Posterior cingulate gyrus (tissue), 11 donors: ENCODE measurements at places on chromosomes 16 and 17.
A peak's percentile ranks its signal among the peaks of the same experiment; 100 is the strongest.

DNA sequence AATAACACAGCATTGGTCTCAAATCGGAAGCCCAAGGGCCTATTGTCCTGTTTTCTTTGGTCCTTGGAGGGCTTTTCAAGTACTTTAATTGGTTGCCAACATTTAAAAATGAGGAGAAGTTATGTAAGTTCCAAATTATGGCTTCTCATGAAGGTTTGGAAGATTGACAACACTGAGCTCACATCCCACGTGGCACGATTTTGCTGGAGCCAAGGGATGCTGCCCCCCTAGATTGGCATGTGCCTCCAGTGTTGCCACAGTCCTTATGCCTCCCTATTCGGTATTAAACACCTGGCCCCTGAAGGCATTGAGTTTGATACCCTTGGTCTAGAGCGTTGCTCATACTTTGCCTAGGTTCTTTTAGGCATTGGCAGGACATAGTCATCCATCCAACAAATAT, 108.0 kb downstream of the ZNF18 start:
- DNase-seq: no peak

GRCh38 chr17:44097110-44097958, 26.1 kb downstream of the HDAC5 start:
- DNase-seq: no peak

GRCh38 chr16:86892509-86892908, 314.2 kb downstream of the FOXL1 start:
- no peak for DNase-seq

GRCh38 chr17:18021372-18021771, 17.6 kb downstream of the ATPAF2 start:
- DNase-seq: no peak

- DNase-seq: no peak
These were observed 227.9 kb downstream of the MAF start for GRCh38 chr16:79372503-79373184.

- no peak for DNase-seq
These were observed 81.9 kb upstream of the TBX2 start for GRCh38 chr17:61317779-61318178.

DNA sequence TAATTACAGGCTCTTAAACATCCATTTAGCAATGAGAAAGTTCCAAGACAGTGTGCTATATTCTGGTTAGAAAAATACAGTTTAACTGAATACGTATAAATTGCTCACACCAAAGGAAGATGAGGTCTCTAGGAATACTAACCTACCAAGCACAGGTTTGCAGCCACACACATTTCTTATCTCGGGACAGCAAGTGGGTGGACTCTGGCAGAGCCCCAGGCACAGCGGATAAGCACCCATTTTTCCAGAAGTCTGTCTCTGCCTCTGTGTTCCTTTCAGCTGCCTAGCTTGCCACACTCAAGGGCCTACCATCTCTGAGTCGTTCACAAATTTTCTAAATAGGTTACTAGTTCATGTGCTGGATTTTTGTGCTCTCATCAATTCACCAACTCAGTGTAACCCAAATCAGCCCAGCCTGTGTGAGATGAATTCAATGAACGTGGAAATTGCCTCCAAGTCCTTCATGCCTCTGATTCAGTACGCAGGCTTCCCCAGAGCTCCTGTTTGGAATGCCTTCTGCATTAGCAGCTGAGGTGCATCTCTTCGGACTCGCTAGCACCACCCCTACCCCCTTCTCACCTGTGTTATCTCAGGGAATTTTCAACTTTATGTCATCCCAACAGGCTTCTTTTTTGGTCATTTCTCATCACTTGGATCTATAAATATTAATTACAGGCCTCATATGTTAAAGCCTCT, 581.0 kb upstream of the CDH11 start:
- no peak for DNase-seq

DNA sequence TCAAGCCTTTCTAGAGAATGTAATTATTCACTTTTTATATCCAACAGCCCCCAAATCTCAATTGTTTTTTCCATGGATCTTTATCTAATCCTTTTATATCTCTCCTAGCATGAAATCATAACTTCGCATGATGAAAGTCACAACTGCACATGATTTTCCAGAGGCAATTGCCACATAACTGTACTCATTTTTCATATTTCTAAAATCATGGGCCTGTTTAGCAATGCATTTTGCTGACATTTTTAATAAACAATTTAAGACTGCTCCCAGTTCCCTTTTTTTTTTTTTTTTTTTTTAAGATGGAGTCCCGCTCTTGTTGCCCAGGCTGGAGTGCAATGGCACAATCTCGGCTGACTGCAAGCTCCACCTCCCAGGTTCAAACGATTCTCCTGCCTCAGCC, 83.5 kb downstream of the VMP1 start:
- DNase-seq: no peak

DNA sequence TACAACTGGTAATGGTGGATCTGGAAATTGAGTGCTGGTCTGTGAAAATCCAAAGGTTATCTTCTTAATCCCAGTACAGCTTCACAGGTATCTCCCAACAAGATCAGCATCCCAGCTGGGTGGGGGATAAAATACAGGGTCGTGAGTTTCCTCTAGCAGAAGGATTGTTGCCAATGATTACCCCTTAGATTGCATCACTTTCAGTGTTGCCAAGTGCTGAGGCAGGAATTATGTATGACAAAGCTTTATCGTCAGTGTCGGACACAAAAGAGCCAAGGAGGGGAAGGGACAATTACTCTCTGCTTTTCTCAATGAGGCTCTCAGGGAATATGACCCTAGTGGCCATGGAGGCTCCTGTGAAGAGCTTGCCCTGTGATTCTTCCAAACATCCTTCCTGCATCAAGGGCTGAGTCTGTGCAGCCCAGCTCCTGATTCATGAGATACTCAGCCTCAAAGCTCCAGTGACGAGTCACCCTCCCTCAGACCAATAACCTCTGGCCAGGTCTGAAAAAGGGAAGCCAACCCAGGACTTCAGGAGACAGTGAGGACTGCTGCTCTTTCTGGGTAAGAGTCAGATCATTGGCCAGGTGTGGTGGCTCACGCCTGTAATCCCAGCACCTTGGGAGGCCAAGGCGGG, 15.0 kb downstream of the OR1F1 start:
- no peak for DNase-seq

DNA sequence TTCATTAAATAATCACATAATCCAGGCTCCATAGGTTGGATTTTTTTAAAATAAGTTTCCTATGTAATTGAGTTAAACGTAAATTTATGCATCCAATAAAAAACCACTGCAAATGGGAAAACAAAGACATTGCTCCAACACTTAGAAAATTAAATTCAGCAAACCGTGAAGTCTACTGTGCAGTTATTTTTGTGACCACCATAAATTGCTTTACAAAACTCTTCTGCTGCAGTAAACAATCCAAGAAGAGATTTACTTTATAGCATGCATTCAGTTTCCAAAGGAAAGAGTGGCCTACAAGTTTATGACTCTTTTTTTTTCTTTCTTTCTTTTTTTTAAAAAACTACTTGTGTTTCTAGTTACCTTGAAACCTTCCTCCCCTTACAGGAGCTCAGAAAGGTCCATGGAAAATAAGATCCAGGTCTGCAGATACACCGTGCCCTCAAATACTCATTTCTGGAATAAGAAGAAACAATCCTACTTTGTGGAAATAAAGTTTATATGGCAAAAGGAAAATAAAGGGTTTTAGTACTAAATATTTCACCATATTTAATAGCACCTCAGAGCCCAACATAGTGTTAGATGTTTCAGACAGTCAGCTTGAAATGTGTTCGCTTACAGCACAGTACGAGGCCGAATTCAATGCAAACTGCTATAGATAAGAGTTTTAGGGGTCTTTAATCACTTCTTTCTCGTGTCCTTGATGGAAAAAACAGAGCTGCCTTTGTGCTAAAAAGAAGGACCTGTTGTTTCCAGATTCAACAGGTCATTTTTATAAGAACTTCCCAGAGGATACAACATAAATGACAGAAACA, 3.2 kb downstream of the HS3ST3A1 start:
- DNase-seq: no peak

- DNase-seq: no peak
These were observed 16.1 kb upstream of the GNA13 start for GRCh38 chr17:65072660-65073071.

DNA sequence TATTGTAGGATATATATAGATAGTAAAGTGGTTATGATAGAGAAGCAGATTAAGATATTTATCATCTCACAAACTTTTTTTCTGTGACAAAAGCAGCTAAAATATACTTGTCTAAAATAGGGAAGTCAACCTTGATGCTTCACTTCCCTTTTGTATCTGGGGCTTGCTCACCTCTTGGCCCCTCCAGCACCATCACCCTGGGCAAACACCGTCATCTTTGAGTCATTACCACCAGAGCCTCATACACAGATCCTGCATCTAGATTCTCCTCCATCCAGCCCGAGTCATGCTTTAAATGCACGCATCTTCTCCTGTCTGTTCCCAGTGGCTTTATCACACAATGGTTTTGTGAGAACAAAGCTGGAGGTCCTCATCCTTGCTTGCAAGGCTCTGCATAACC, 1062.7 kb upstream of the EEF2KMT start:
- no peak for DNase-seq

DNA sequence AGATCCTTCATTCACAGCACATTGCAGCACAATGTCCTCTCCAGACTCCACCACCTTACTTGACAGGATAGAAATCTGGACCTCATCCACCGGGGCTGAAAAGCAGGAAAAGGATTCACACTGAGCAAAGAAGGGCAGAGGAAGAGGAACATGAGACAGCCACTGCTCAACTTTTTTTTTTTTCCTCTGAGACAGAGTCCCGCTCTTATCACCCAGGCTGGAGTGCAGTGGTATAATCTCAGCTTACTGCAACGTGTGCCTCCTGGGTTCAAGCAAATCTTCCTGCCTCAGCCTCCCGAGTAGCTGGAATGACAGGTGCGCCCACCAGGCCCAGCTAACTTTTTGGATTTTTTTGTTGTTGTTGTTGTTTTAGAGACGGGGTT, 34.4 kb downstream of the PECAM1 start:
- no peak for DNase-seq

DNA sequence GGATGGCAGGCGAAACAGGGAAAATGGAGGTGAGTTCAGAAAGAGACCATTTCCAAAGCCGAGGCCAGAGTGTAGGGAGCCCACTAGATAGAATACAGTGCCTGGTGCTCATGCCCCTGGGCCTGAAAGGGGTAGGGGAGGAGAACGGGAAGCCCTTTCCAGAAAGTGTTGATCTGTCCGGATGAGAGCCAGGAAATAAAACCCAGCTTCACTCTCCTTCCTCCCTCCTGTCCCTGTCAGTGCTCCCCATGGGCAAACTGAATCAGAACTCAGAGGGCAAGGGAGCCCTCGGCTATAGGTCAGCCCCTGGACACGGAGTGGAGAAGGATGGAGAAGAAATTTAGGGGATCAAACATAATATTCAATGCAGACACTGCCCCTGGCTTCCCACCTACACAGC, 57.7 kb upstream of the RPL38 start:
- no peak for DNase-seq

GRCh38 chr17:7589891-7590691, at the start of gene SOX15:
Gene SOX15, minus strand, starts transcription at chr17:7590094. Its CDS starts 418 bp downstream, at chr17:7589676.
- no peak for DNase-seq

DNA sequence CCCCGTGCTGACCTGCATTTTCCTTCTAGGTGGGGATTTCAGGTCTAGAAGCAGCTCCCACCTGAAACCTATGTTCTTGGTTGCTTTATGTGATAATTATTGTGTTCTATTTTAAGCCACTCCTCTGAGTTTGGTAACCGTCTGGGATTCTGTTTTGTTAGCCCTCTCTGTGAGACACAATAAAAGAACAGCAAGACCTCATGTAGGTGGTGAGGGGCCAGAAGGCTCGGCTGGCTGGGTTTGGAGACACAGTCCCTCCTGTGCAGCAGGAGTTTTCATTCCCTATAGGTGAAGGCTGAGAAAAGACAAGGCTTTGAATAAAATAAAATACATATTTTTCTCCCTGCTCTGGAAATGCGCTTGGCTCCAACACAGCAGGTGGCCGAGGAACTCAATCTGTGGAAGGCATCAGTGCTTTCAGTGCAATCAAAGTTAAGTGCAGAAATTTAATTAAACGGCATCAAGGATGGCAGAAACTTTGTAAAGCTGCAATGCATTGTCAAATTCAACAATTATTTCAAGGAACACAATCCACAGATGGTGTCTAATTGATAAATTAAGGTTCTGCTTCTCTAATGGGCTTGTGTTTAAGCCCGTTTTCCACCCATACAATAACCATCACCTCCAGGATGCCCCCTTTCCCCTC, 107.8 kb downstream of the MSI2 start:
- DNase-seq: no peak

- no peak for DNase-seq
These were observed 10.0 kb downstream of the CYBC1 start for GRCh38 chr17:82440469-82440981.

GRCh38 chr17:15095935-15096334, 169.2 kb downstream of the PMP22 start:
- no peak for DNase-seq

GRCh38 chr16:86384263-86384649, 126.1 kb upstream of the FOXF1 start:
- peak; percentile 33 for DNase-seq

DNA sequence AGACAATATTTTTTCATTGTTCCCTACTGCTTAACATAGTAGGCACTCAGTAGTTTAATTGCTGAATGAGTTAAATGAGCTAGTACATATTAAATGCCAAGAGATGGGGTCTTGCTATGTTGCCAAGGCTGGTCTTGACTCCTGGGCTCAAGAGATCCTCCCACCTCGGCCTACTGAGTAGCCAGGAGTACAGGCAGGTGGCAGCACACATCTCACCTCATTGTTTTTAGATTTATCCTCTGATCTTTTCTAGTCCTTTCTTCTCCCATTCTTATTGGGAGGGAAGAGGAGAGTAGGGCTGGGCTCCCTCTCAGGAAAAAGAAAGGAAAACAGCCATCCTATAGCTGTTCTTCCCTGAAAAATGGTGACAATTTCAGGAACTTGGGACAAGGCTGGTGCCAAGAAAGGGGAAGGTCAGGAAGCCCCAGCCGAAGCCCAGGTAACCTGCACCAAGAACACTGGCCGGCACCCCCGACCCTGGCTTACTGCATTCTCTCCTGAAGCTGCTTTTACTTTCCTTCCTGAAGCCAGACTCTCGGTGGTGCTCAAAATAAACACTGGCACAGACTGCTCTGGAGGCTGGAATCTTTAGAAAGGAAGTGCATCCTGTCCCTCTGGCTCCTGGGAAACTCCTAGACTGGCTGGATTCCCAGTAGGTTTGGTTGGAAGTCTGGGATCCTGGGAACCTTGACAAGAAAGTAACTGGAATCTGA, 2.7 kb downstream of the TNFAIP1 start:
- peak; percentile 44 for DNase-seq

DNA sequence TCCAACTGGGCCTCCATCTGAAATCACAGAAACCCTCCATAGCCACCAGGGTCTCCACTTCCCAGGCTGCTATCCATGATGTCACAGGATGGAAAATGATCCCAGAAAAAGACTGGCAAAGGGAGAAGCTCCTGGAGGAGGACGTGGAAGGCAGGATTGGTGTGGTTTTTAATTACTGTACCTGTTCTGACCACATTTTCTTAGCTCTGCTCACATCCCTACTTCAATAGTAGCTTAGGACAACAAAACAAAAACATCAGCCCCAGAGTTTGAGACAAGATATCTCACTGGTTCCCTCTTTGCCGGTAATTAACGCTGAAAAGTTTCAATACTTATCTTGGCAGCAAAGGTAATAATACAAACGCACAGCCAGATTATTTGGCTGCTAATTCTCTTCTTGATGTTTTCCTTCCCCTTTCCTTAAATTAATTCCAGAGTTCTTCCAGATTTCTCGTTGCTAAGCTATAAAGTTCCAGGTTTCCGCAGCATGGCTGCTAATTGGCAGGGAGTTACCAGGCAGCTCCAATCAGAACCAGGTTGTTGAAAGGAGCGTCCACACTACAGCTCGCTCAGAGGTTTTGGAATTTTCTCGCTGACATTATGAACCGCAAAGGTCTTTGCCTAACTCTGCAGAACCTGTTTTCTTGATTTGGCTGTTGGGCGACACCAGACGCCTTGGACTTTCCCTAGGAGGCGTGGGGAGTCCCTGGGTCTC, 263.4 kb downstream of the MRTFB start:
- no peak for DNase-seq
